ENCODE measurements at places on chromosomes 5 and 9. TPM values are rescaled to one million over a fixed set of nuclear protein-coding genes. Genes with fewer than 3 reads are reported as not detected.

The SPATA6L gene
- 0.49 TPM for total RNA-seq

The ANXA1 gene
- 161 TPM for total RNA-seq

The SERF1A gene
- 2.8 TPM for total RNA-seq

The CSNK1G3 gene
- 46.5 TPM for total RNA-seq

The JAK2 gene
- total RNA-seq, result 10.6 TPM

The KIAA0825 gene
- total RNA-seq, result 5.6 TPM

The SLC36A2 gene
- 0.04 TPM for total RNA-seq

The PCDHA9 gene
- 0.04 TPM for total RNA-seq

- H3K27ac ChIP-seq, result no peak overlapping the region
- no peak overlapping the region for H3K4me3 ChIP-seq
- DNase-seq, result no peak
- H3K36me3 ChIP-seq, result no peaks in the 10 kb centered on the region
- H3K4me1 ChIP-seq, result no peaks in the 10 kb centered on the region
- H3K27me3 ChIP-seq, result no peaks in the 10 kb centered on the region
Observed at GRCh38 chr5:95925378-95925744, 36.3 kb downstream of the ELL2 start.

- peaks cover 42% of the 10 kb centered on the region for H3K4me1 ChIP-seq
- no peak overlapping the region for H3K27ac ChIP-seq
- DNase-seq, result no peak
- H3K4me3 ChIP-seq, result no peak overlapping the region
- no peaks in the 10 kb centered on the region for H3K27me3 ChIP-seq
- peaks cover 4% of the 10 kb centered on the region for H3K36me3 ChIP-seq
Observed at GRCh38 chr9:93595461-93595860, 19.1 kb downstream of the PHF2 start.

DNA sequence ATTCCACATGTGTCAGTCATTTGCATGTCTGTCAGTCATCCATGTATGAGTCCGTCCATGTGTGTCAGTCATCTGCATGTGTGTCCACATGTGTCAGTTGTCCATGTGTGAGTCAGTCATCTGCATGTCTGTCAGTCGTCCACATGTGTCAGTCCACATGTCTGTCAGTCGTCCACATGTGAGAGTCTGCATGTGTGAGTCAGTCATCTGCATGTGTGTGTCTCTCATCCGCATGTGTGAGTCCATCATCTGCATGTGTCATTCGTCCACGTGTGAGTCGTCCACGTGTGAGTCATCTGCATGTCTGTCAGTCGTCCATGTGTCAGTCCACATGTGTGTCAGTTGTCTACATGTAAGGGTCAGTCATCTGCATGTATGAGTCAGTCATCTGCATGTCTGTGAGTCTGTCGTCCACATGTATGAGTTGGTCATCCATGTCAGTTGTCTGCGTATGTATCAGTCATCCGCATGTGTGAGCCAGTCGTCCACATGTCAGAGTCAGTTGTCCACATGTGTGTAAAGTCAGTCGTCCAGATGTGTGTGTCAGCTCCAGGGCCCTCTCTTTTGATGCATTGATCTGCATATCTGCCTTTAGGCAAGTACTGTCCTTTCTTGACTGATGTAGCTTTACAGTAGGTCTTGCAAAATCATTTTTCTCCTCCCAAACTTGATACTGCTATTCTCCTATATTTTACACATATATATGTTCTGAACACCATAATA is 72.5 kb upstream of the CACNA1B start:
- no peaks in the 10 kb centered on the region for H3K4me1 ChIP-seq
- H3K4me3 ChIP-seq, result no peak overlapping the region
- H3K27me3 ChIP-seq, result no peaks in the 10 kb centered on the region
- H3K36me3 ChIP-seq, result peaks cover 55% of the 10 kb centered on the region

GRCh38 chr5:155783791-155784190 is 543.2 kb upstream of the SGCD start:
- H3K27ac ChIP-seq, result no peak overlapping the region
- no peaks in the 10 kb centered on the region for H3K36me3 ChIP-seq
- H3K4me1 ChIP-seq, result no peaks in the 10 kb centered on the region
- no peak for DNase-seq
- H3K27me3 ChIP-seq, result no peaks in the 10 kb centered on the region

DNA sequence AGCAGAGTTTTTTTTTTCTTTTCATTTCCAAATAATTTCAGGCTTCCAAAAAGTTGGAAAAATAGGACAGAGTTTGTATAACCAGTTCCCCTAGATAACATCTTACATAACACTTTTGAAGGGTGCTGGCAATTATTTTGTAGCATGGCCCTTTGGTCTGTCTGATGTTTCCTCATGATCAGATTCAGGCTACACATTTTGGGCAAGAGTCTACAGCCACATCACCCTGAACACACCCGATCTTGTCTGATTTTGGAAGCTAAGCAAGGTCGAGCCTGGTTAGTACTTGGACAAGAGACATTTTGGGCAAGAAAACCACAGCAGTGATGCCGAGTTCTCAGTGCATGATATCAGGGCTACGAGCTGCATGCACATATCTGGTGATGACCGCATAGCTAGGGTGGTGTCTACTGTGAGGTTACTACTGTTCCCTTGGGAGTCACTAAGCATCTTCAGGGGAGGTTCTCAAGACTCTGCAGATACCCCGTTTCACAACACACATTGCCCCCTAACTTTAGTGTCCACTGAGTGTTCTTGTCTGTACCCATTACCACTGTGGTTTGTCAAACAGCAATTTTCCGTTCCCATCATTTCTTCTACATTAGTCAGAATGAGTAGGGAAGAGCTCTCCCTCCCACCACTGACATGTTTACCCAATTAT is 86.2 kb downstream of the TTC39B start:
- no peaks in the 10 kb centered on the region for H3K27me3 ChIP-seq
- no peak for DNase-seq
- no peaks in the 10 kb centered on the region for H3K4me1 ChIP-seq
- H3K36me3 ChIP-seq, result no peaks in the 10 kb centered on the region
- no peak overlapping the region for H3K4me3 ChIP-seq
- no peak overlapping the region for H3K27ac ChIP-seq

Measured in muscle of leg (tissue), 16 donors.